Stimulated activated CD4-positive, alpha-beta T cell treated with anti-CD3 and anti-CD28 coated beads, Interleukin-1b, Interleukin-23, amount 100 ng/mL, for 1 hour (primary cell): ENCODE measurements at places on chromosomes 7 and 10.

DNA sequence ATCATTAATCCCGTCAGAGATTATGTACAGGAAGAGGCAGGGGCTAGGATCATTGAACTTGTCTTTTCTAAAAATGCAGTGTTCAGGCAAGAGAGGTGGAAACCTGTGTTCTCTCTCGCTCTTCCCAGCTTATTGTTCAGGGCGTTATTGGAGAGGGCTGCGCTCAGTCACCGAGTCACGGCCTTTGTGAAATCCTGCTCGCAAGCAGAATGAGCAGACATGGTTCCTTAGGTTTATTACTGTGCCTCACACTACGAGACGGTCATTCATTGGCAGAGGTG lies 631 bp upstream of the PRKRIP1 start:
- DNase-seq = no peak

DNA sequence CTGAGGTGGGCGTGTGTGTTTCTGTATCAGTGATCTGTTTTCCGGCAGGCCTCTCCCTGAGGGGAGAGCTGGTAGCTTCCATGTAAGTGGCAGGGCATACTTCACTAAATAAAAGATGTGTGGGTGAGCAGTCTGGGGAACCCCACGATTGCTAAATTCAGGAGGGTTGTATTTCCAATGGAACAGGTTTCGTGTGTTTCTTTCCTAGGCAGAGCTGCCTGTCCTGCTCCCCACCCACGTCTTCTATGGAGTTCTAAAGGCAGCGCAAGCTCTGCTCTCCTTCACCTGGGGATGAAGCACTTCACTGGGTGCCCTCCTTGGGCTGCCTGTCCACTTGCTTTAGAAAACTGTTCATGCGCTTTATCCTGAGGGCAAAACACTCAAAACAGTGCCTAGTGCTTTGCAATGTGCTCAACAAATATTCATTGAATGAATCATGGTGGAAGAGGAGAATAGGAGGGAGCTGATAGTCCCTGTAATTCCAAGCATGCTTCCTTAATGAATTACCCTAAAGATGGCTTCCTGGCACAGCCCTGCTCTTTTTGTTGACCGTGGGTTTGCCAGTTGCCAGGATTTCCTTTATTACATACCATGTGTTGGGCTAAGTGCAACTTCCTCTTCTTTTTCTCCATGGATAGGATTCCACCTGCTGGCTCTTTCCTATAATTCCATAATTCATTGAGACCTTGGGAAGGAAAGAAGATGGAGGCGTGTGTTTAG lies 50.6 kb upstream of the SRPK2 start:
- no peak for DNase-seq

- DNase-seq = no peak
Observed at GRCh38 chr7:96649981-96650380, 59.7 kb downstream of the SEM1 start.

DNA sequence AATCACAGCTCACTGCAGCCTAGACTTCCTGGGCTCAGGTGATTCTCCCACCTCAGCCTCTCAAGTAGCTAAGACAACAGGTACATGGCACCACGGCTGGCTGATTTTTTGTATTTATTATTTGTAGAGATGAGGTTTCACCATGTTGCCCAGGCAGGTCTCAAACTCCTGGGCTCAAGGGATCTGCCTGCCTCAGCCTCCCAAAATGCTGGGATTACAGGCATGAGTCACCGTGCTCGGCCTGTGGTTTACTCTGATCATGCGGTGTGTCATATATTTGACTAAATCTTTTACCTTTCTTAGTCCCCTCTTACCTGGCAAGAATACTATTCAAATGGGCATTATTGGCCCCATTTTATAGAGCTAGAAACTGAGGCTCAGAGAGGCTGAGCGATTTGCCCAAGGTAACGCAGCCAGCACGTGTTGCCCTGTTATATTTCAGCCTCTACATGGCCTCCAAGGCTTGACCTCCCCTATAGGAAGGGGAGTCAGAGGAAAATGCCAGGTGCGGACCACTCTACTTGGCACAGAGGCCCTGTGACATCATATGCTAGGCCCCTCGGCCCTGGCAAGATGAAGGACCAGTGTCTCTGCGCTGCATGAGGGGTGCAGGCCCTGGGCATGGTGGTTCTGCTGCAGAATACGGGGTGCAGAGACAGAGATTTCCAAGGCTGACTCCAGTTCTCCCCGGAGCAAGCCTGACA lies 8.2 kb downstream of the ZCCHC24 start:
- no peak for DNase-seq

- no peak for DNase-seq
Observed at GRCh38 chr7:20232848-20233247, 15.7 kb upstream of the MACC1 start.

DNA sequence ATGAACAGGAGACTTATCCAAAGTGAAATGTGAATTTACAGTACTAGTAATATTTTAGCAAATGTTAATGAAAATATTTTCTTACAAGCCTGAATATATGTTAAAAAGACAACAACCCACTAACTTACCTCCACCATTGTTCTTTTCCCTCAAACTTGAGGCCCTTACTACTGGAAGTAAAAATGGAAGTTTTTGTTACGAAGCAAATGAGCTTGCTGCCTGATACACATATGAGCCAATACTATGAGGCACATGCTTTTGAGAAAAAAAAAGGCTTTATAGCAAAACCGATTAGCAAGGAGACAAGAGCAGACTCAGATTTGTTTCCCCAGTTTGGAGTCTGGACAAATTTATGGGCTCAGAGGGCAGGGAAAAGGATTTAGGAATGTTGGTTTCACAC lies 29.0 kb downstream of the PRPS1L1 start:
- no peak for DNase-seq

GRCh38 chr7:33191340-33191739 lies 62.0 kb downstream of the BBS9 start:
- DNase-seq = no peak

DNA sequence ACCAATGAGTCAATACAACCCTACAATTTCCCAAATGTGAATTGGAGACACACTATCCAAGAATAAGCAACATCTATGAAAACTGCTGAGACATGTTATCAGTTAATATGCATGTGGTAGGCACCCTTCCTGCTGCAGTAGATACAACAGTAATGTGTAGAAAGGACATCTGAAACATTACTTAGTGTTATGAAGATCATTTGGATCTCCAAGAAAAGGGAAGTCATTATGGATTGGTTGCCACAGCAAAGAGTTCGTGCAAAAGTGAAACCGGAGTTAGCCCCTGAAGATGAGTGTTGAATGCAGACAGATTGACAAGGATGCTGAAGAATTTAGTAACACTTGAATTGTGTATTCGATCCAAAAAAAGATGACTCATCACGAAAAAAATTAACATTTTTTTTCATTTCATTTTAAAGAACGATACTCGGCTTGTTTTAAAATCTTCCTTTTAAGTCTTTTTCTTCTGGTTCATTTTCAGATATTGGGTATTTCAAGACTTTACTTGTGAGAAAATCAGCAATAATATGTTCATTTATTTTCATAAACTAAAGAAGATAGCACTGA lies 322.4 kb upstream of the KLF6 start:
- no peak for DNase-seq

- no peak for DNase-seq
Observed at GRCh38 chr7:115009139-115009538, 87.2 kb downstream of the MDFIC start.

- DNase-seq = no peak
Observed at GRCh38 chr10:112792487-112793201, 157.4 kb upstream of the TCF7L2 start.

GRCh38 chr10:27687326-27687725 lies 58.3 kb downstream of the MKX start:
- DNase-seq = no peak

DNA sequence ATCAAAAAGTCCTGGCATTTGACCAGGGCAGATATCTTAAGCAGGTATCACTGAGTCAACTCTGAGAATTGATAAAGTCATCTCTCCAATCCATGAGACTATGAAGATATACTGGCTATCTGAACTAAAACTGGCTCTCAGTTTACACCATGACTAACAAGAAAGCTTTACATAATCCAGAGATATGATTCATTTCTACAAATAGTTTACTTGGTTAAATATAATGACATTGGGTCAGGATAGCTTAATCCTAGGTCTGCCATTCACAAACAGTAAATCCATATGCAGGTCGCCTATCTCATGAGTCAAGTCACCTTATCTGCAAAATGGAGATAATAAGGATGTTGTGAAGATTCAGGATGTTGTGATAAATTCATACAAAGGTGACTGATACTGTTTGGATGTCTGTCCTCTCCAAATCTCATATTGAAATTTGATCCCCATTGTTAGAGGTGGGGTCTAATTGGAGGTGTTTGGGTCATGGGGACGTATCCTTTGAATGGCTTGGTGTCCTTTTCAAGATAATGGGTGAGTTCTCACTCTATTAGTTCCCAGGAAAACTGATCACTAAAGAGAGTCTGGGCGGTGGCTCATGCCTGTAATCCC lies 117.4 kb downstream of the JMJD1C start:
- no peak for DNase-seq

GRCh38 chr10:104293011-104293410 lies 24.0 kb downstream of the GSTO2 start:
- no peak for DNase-seq

GRCh38 chr10:129410688-129411392 lies 56.2 kb upstream of the MGMT start:
- DNase-seq = no peak

DNA sequence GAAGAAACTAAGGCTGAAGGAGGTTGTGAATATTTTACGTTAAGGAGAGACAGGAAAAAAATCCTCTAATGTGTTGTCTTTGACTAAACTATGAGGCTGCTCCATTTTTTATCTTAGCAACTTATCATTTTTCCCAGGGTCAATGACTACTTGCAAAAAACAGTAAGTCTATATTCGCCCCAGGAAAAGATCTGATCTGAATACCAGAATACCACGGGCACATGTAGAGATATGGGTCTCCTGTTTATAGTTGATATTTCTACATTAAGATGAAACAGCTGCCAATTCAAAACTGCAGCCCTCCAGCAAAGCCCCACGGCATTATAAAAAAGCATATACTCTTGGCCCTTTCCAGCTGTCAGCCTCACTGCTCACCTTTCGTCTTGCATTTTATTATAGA lies 358.4 kb downstream of the SH2D4B start:
- no peak for DNase-seq

- no peak for DNase-seq
Observed at GRCh38 chr10:32379318-32379949, 32.5 kb upstream of the EPC1 start.

- no peak for DNase-seq
Observed at GRCh38 chr7:118311121-118311836, 86.8 kb downstream of the ANKRD7 start.

DNA sequence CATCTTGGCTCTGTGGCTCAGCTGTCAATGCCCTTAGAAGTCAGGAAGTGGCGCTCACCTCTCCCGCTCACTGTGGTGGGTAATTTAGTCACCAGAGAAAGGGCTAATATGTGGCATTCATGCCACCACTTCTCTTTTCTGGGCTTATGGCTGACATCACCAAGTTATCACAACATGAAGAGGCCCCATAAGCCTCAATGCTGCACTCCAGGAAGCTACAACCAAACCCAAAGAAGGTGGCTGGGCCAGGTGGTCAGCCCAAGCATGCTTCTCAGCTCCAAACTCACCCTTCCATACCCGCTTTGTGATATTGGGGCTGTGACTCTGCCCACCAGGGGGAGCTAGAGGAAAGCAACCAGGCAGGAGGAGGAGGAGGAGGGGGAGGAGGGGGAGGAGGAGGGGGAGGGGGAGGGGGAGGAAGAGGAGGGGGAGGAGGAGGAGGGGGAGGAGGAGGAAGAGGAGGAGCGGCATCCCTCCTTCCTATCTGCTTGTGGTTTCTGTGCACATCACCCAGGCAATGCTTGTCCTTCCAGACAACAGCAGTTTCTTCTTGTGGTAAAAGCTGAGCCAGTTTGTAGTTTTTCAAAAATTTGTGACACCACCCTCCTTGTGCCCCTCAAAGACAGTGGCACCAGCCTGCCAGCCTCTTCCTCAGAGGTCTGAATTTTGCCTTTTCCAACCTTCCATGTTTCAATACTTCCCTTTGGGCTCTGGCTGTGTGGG lies 42.1 kb downstream of the CYP26A1 start:
- DNase-seq = peak; percentile 19

DNA sequence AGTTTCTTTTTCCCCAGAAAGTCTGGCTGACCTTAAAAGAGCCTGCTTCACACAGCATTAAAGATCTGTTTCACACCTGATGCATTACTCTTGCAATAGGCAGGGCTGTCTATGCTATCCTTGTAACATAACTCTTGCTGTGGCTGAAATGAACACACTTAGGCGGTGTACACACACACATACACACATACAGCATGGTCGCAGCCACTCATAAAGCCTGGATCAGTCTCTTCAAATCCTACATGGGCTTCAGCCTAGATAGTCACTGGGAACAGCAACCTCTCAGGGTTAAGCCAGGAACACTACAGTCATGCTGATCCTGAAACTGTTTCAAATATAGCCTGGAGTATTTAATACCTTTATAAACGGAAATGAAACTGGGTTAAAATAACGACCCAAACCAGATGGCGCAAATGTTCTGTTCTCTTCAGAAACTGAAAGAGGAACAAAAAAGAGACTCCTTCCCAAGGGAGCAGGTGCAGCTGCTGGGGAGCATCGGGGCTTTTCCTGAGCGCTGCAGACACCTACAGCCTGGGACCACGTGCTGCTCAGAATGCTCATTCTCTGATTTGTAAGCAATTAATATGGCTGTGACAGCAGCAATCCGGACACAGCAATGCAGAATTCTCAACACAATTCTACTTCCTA lies 61.0 kb upstream of the SFMBT2 start:
- no peak for DNase-seq

DNA sequence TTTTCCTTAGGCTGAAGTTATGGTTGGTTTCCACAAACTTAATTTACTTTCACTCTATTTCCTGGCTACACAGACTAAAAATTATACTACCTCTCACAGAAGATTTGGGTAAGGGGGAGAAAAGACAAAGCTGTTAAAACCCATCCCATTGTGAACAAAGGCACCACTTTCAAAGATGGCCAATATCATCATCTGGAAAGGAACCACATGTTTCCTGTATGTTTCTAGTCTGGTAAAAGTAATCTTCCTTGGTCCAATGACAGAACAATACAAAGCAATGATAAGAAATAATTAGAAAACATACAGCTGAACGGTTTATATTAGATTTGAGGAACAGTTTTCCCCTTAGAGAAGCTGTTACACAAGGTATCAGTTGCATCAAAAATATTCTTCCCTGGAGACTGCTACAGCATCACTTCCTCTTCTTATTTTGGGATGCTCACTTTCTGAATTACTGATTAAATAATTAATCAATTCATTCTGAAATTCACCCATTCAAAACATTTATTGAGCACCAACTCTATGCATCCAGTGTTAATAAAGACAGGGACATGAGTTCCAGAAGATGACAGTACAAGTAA lies 8.5 kb upstream of the SFR1 start:
- DNase-seq = no peak
